Stimulated activated naive CD8-positive, alpha-beta T cell treated with anti-CD3 and anti-CD28 coated beads, Interleukin-15, amount 100 ng/mL, for 72 hours (primary cell): ENCODE measurements at places on chromosomes 12 and 14.

GRCh38 chr12:91178139-91178561, 4.5 kb downstream of the DCN start:
- no peak for DNase-seq

DNA sequence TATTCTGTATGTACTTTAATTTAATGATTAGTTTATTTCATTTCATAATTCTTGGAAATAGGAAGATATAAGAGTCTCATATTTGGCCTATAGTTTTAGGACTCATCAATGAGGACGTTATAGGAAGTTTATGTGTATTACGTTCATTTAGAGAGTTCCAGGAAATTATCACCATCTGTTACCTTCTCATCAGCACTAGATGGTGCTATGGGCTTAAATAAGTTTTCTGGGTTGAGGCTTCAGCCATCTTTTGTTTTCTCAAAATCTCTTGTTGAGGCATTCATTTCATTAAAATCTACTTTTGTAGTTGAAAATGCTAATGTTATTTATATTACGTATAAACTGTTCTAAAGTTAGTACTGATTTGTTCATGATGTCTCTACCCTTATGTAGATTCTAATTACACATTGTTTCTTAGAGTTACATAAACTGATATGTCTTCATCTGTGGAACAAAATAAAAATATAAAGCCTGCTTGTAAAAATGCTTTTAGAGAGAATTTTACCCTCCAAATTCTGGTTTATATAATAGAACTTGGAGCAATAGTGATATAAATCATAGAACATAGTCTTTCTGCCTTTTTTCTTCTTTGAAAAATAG, 89.2 kb downstream of the CFAP54 start:
- no peak for DNase-seq

DNA sequence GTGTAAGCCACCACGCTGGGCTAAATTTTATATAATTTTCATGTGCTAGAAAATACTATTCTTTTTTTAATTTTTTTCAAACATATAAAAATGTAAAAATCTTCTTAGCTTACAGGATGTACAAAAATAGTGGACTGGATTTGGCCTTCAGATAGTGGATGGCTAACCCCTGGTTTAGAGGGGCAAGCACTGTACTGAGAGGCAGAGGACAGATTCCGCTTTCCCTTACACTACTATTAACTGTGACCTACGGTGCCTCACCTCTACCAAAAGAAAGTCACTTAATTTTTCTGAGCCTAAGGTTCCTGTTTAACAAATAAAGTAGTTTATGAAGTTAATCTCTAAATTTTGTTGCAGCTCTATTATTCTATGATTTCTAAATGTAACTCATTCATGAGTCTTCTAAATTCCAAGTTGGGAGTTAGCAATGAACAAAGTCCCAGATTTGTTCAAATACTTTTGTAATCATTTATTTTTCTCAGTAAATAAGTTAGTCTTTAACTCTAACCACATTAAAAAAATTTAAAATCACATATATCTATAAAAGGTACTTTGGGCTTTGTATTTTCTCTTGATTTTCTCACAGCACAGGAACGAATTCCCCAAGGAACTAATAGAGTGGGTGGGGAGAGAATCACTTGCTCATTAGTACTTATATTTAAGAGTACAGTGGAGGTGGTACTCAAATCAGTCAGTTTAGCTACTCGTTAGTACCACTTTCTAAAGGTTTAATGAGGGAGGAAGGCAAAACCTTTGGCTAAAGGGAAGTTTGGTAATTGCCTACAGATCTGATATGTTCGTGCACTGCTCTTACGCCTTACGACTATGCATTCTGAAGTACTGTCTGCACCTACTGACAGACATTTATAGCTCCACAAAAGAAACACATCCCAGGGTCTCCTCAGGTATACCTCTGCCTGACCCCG, 33.7 kb downstream of the SLC15A5 start:
- DNase-seq, result no peak

- DNase-seq, result no peak
These were observed 161.0 kb downstream of the CRADD start for GRCh38 chr12:93838193-93838592.

DNA sequence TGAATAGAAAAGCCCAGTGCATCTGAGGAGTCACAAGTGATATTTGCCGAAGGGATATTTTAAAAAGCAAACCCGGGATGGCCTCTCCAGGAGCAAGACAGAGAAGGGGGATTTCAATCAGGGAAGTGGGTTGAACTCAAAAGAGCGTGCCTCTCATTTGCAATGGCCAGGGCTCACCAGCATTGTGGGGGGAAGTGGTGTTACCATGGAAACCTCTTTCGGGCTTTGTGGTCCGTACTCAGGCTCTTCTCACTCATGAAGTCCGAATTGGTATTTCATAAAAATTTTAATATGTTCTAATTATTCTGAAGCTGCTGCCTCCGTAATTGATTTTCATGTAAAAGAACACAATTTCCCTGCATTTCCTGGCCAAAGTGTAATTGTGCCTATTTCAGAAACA, 79.8 kb downstream of the SLC15A4 start:
- DNase-seq, result no peak

DNA sequence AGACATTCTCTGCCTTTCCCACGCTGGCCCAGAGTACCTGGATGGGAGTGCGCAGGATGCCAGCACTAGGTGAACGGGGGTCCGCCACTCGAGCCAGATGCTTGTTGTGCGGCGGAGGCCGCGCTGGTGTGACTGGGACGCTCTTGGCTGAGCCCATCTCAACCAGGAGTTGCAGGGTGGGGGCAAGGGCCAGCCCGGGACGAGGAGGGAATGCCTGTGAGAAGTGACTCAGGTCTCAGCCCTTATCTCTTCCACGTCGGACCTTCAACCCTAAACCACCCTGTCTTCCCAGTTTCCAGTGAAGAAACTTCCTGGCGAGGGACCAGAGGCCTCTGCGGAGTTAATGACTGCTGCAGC, 312 bp downstream of the CDCA3 start:
- no peak for DNase-seq

GRCh38 chr12:17470460-17470859, 619.5 kb downstream of the RERGL start:
- DNase-seq, result no peak

- DNase-seq, result no peak
These were observed 235.2 kb downstream of the BCL11B start for GRCh38 chr14:99036611-99037293.

DNA sequence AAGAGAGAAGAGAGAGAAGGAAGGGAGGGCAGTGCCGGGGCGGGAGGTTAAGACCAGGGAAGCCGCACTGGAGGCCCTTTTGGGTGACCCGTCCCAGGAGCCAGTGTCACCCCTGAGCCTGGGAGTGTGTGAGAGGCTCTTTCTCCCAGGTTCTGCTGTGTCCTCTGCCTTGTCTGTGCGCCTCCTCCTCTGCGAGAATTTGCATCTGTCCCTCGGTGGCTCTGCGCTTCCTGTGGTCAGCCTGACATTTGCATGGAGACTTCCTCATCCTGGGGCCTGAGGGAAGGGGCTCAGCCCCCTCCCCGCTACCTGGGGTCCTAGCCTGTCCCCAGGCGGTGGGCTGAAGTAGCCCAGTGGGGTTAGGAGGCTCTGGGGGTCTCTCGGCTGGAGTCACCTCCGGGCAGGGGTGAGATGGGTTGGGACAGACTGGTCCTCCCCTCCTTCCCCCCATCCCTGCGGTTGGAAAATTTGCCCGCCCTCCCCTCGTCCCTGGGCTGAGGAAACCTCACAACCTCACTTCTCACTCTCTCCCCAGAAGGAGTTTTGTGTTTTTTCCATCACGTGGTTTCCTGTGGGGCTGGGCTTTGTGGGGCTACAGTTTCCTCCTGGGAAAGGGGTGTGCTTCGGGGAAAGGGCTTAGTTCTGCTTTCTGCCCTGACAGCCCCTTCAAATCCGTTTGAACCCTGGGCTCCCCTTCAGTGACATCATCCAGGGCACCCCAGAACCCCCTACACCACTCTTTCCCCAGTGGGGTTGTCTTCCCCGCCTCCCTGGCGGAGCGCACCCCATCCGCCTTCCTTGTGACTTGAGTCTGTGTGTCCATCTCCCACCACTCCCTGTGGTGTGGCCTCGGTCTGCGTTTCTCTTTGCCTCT, 2.5 kb downstream of the PTPN6 start:
- DNase-seq, result peak; percentile 69

- no peak for DNase-seq
These were observed 118.0 kb downstream of the TRHDE start for GRCh38 chr12:72390146-72390545.

- no peak for DNase-seq
These were observed 183.3 kb upstream of the LMO3 start for GRCh38 chr12:16789204-16789790.

GRCh38 chr12:53989227-53990113, 4.5 kb downstream of the HOXC10 start:
- DNase-seq, result no peak
